ENCODE measurements at places on chromosomes 12 and 14.

- H3K27me3 ChIP-seq, result no peaks in the 10 kb centered on the region
- H3K27ac ChIP-seq, result no peak overlapping the region
- no peak overlapping the region for H3K4me3 ChIP-seq
- no peaks in the 10 kb centered on the region for H3K36me3 ChIP-seq
- DNase-seq, result no peak
Observed at GRCh38 chr12:65879878-65880277, 55.6 kb downstream of the HMGA2 start.

- H3K27me3 ChIP-seq, result no peaks in the 10 kb centered on the region
- H3K4me1 ChIP-seq, result peaks cover 73% of the 10 kb centered on the region
- no peak overlapping the region for H3K4me3 ChIP-seq
- peak; percentile 83 for DNase-seq
- peak overlapping the region; percentile 85 for H3K27ac ChIP-seq
Observed at GRCh38 chr12:3132636-3133404, 55.6 kb downstream of the TSPAN9 start.

DNA sequence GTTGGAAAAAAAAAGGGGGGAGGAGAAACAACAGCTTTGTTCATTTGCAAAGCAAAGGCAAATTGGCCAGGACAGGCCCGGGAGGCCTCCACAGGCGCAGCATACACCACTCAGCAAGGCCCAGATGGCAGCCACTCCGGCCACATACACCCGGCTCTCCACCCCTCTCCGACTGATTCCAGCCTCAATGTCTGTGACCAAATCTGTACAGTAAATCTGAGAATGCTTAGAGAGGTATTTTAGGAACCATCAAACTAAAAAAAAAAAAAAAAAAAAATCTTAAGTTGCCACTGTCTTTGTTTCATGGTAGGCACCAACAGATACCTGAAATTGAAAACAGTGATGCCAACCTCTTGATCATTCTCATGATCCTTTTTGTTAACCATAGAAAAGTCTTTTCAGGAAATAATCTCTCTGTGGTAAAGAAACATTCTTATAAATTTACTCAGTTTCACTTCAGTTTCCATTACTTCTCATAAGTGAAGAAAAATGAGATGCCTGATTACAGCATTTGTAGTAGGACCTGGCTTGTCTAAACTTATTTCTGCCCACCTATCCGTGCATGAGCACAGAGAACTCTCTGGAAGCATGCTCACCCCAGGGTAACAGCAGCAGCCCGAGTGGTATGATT is 20.2 kb downstream of the VPS37B start:
- H3K36me3 ChIP-seq, result no peaks in the 10 kb centered on the region
- peaks cover 32% of the 10 kb centered on the region for H3K4me1 ChIP-seq
- DNase-seq, result no peak
- H3K27me3 ChIP-seq, result no peaks in the 10 kb centered on the region

DNA sequence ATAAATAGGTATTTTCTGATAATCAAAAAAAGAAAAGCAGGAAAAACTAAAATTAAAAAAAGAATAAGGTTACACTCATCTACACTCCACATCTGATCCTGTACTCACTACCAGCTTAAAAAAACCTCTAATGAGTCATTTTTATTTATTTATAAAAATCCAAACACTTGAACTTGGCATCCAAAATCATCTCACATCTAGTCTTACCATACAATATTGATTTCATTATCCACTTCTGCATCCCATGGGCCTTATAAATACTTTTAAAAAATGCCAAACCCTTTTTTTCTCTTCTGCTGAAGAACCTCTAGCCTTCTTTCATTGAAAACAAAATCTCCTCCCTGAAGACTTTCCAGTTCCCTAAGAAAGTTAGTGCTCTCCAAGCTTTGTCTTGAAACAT is 109.7 kb downstream of the TMTC3 start:
- H3K27ac ChIP-seq, result no peak overlapping the region
- H3K4me1 ChIP-seq, result no peaks in the 10 kb centered on the region
- H3K27me3 ChIP-seq, result no peaks in the 10 kb centered on the region
- no peaks in the 10 kb centered on the region for H3K36me3 ChIP-seq

DNA sequence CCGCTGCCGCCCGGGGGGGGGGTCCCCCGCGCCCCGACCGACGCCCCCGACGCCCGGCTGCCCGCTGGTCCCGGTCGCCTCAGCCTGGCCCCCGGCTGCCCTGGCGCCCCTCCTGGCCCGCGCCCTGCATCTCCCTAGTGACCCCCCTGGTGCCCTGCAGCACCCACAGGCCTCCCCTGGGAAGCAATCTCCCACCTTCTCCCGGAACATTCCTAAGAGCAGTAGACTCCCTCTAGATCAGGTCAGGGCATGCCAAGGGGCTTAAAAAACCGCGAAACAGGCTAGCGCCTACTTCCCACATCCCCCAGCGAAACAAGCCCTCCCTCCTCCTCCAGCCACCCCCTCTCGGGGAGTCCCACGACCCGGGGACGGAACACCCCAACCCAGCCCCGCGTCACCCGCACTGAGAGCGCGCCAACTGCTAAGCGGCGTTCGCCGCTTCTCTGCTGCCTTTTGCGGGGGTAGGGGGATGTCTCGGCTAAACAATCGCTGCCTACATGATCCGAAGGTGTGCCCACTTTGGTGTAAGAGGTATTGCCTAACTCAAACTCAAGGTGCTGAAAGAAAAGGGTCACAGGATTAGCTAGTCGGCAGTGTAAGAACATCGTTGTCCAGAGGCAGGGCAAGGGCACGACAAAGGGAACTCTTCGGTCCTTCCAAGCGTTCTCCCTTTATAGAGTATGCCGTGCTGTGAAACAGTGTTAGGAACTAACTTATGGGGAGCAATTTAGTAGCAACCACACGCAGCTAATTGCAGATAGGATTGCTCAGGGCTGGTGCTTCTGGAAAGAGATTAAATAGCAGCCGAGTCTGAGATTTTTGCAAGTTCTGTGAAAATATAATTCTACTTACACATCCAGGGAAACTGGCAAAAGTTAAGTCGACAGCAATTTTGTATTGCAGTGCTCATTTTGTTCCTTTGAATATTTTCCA is 619 bp upstream of the NTN4 start:
- no peaks in the 10 kb centered on the region for H3K36me3 ChIP-seq
- peak overlapping the region; percentile 92 for H3K4me3 ChIP-seq
- H3K4me1 ChIP-seq, result peaks cover 25% of the 10 kb centered on the region
- H3K27ac ChIP-seq, result peak overlapping the region; percentile 89
- H3K27me3 ChIP-seq, result no peaks in the 10 kb centered on the region
- peak; percentile 28 for DNase-seq

DNA sequence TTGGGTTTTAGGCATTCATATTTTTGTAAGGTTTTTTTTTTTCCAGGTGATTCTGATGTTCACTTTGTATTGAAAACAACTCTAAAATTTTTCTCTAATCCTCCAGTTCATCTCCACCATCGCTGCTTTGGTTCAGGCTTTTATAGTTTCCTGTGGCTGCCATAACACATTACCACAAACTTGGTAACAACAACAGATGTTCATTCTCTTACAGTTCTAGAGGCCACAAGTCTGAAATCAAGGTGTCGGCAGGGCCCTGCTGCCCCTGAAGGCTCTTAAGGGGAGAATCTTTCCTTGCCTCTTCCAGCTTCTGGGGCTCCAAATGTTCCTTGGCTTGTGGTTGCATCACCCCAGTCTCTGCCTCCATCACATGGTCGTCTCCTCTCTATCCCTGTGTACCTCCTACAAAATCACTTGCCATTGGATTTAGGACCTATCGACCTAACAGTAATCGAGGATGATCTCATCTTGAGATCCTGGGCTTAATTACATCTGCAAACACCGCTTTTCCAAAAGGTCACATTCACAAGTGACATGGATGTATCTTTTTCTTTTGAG is 55.2 kb downstream of the PELI2 start:
- no peak overlapping the region for H3K27ac ChIP-seq
- H3K27me3 ChIP-seq, result no peaks in the 10 kb centered on the region
- no peak for DNase-seq
- H3K4me1 ChIP-seq, result peaks cover 15% of the 10 kb centered on the region
- H3K36me3 ChIP-seq, result no peaks in the 10 kb centered on the region
- H3K4me3 ChIP-seq, result no peak overlapping the region

GRCh38 chr14:59028476-59029202 is 159.8 kb upstream of the DAAM1 start:
- peak; percentile 62 for DNase-seq
- H3K36me3 ChIP-seq, result no peaks in the 10 kb centered on the region
- H3K27me3 ChIP-seq, result no peaks in the 10 kb centered on the region
- no peaks in the 10 kb centered on the region for H3K4me1 ChIP-seq
- H3K27ac ChIP-seq, result no peak overlapping the region
- H3K4me3 ChIP-seq, result no peak overlapping the region

GRCh38 chr12:113533842-113534375 is 62.2 kb upstream of the LHX5 start:
- peaks cover 58% of the 10 kb centered on the region for H3K27me3 ChIP-seq
- no peak for DNase-seq
- no peak overlapping the region for H3K27ac ChIP-seq
- H3K36me3 ChIP-seq, result no peaks in the 10 kb centered on the region
- H3K4me3 ChIP-seq, result no peak overlapping the region

Data from heart left ventricle (tissue), 16 donors.